Activated CD8-positive, alpha-beta memory T cell treated with anti-CD3 and anti-CD28 coated beads for 48 hours (primary cell): ENCODE measurements at places on chromosomes 2 and 18.

- no peak for DNase-seq
Measured at GRCh38 chr2:177830881-177831386, 241.6 kb downstream of the PDE11A start.

DNA sequence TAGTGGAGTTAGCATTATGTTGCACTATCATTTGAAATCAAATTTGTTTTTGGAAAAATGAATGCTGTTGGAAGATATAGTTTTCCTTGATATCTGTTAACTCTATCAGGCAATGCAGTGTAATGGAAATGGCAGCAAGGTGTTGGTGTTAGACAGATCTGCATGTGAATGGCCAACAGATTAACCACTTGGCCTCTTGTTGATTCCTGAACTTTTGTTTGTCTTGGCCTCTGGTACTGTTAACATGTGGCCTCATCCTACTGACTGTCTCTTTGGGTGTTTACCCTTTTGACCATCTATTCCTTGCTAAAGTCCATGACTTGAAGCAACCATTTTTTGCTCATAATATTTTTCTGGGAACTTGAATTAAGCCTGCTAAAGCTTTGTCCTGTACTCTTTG, 110.2 kb upstream of the CDH2 start:
- DNase-seq: no peak

DNA sequence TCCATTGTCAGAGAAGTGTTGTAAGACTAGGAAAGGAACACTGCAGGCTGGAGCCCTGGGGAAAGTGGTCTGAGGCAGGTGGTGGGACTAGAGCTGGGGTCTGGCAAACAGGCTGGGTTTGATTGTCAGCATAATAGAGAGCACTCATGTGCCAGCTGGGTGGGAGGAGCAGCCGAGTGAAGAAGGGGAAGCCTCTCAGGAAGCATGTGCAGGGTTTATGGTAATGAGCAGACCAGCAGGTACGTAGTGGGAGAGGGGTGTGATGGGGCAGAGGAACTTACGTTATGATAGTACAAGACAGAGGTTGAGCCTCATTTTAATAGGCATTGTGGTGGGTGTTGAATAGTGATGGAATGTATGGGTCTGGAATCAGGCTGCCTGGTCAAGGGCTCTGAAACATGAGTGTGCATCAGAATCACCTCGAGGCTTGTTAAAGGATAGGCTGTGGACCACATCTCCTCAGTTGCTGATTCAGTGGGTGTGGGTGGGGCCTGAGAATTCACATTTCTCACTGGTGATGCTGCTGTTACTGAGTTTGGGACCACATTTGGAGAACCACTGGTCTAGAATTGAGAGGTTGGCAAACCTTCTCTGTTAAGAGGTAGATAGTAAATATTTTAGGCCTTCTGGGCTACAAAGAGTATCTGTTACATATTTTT, 1.7 kb upstream of the MGAT5 start:
- DNase-seq: no peak

GRCh38 chr2:188114014-188114413, 177.7 kb upstream of the GULP1 start:
- DNase-seq: no peak

DNA sequence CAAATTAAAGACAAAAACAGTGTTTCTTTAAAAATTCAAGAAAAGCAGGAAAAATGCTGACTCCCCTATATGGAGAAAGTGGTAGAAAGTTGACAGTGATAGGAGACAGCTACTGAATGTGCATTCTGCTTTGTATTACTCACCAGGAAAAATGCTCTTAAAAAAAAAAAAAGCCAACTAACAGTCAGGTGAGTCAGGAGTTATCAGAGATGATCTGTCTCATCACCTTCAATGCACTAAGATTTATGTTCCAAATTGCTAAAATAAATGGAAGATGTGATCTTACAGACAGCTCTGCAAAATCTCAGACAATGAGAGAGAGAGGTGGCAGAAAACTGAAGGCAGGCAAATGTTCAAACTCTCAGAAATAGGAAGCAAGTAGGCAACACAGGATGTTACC, 47.6 kb upstream of the ZNF521 start:
- no peak for DNase-seq

DNA sequence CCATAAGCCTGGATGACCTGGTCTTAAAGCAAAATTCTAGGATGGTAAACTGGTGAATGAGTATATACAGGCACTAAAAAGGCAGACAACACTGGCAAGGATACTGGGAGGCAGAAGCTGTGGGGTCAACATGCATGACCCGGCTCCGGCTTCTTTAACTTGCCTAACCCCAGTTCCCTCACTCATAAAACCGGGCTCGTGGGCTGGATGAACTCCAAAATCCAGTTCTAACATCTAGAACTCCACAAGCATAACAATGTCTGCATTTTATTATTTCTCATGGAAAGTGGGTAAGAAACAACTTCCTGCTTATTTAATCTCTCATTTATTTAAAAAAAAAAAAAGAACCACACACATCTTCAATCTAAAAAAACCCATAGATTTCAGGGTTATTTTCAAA, 57.3 kb downstream of the FARSB start:
- DNase-seq: no peak
